Inflammatory macrophage treated with lipopolysaccharide for 4 hours (primary cell): ENCODE measurements at places on chromosomes 2 and 18.

- no peak for DNase-seq
Observed at GRCh38 chr18:25713103-25713502, 361.1 kb upstream of the ZNF521 start.

GRCh38 chr2:138237667-138238384, 263.7 kb upstream of the SPOPL start:
- no peak for DNase-seq

DNA sequence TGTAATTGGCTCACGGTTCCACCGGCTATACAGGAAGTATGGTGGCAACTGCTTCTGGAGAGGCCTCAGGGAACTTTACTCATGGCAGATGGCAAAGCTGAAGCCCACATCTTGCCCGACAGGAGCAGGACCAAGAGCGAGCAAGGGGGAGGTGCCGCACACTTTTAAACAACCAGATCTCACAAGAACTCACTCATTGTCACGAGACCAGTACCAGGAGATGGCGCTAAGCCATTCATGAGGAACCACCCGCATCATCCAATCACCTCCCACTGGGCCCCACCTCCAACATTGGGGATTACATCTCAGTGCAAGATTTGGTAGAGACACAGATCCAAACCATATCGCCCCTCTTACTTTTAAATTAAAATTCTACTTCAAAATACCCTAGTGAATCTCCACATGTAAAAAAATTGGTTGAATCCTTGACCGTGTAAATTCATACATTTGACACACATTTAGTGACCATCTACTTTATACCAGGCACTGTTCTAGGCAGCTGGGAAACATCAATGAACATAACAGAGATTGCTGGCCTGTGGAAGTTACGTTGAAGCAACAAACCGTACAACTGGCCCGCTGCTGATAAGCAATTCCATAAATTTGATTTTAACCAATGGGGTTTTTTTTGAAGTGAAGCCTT, 87.6 kb downstream of the ALPK2 start:
- DNase-seq = peak; percentile 19

DNA sequence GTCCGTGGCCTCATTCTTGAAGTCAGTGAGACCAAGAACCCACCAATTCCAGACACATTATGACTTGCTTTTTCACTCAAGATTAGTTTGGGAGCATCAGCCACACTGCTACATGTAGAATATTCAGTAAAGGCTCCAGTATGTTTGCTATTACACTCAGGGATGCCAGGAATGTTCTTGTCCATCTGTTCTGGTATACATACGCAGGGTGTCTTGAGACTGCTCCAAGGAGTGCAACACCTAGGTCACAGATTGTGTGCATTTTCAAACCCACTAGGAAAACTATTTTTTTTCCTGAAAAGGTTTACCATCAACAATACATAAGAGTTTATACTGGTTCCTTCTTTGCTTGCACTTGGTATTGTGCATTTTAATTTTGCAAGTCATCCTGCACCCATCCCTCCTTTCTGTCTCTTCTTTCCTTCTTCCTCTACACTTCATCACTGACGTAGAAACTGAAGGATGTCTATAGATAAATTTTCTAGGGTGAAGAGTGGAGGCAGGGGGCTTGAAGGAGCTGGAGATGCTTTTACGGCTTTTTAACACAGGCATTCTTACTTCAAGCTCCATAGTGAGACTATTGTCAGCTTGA, 35.3 kb upstream of the MAP2 start:
- DNase-seq = no peak

DNA sequence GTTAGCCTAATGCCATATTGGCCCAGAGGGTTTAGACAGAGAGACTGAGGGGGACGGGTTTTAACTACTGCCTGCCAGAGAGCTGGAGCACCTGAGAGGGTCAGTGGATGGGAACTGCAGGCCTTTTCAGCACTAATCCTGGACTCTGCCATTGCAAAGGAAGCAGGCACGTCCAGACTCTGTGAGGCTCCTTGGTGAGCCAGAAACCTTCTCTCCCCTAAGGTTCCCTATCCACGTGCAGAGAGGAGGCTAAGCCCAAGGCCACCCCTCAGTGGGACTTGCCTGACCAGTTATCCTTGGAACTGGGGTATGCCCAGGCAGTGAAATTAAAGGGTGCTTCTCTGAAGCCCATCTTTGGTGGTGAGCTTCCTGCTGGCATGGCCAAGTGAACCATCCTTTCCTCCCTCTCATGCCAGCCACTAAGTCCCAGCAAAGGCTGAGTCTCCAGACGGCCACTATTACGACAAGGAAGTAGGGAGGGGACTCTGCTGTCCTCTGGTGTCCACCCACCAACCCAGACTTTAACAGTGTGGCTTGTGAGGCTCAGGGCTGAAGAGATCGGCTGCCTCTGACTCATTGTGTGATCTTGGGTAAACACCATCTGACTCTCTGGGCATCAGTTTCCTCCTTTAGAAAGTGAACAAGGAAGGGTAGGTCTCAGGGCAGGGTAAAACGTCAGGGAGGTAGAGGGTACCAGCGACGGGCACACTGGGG, 3.9 kb upstream of the MLPH start:
- DNase-seq = peak; percentile 98

GRCh38 chr2:37180006-37180639, 8.3 kb downstream of the SULT6B1 start:
- peak; percentile 42 for DNase-seq

GRCh38 chr2:47211497-47212011, 56.4 kb upstream of the STPG4 start:
- DNase-seq = no peak

- DNase-seq = no peak
Observed at GRCh38 chr2:110877031-110877827, 144.9 kb downstream of the ACOXL start.

DNA sequence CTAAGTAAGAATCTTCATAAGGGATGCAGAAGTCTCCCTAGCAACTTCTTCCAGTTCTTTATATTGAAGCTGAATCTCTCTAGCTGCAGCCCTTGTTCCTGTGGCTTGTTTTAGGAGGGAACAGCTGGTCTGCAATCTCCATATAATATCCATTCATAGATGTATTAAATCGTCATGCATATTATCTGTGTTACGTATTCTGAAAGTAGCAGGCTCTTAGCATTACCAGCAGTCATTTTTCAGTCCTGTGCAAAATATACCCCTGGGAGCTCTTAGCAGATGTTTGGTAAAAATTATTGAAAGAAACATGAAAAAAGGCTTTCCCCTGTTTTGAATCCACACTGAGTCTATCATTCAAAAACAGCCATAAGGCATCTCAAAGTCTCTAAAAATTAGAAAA, 385.3 kb downstream of the IRS1 start:
- DNase-seq = no peak

GRCh38 chr2:17461087-17461475, 57.2 kb downstream of the RAD51AP2 start:
- DNase-seq = no peak

DNA sequence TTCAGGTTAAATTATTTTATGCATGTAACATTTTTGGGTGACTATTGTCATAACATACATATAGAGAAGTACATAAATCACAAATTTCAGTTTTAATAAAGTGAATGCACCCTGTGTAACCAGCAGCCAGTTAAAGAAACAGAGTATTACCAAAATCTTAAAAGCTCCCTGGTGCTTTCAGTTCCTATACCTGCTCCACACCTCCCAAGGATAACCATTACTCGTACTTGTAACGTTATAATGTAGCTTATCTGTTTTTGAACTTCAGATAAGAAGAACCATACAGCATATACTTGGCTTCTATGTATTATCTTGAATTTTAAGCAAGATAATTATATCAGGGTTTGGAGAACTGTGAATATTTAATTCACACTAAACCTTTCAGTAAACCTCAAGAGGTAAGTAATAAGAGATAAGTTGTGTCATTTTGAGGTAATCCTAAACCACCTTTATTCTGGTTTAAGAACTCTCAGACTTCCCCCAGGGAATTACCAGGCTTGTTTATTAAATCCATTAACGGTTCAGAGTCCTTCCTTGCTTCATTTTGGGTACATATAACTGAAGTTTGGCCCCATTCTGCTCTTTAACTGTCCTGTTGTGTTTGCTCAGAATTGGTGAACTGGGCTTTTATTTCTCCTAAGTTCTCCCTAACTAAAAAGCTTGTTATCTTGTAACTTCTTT, 58.6 kb downstream of the LCLAT1 start:
- no peak for DNase-seq
